ENCODE measurements at places on chromosomes 7 and 10.

DNA sequence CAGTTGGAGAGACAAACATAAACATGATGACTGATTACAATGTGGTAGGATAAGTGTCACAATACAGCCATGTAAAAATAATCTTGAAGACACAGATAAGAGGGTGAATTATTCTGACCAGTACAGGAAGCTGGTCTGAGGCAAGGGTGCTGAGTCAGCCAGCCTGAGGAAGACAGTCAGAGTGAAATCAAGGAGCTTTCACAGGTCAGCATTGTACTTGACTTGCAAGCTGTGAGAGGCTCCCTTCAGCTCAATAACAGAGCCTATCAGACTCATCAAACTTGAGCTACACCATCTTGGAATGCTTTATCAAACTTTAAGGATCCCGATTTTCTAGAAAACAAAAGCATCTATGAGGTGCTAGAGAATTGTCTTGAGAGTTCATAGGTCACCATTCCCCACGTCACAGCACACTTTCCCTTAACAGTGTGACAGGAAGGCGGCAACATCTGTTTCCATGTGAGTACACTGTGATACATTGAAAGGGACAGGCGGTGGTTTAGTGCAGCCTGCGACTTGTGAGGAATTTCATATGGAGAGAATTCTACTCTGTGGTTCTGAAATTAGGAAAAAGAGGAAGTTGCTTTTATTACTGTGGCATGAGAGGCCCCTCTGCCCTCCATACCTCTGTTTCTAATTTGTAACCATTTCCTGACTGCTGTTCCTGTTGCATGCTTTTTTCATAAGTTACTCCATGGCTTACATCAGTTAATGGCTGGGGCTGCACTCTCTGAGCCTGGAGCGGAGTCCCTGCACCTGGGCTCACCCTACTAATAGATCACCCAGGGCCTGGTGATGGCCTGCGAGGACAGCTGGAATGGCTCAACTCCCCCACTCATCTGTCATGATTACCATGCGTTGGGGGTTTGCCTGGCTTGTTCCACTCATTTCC, 417.1 kb downstream of the SUGCT start:
- H3K27ac ChIP-seq = no peak overlapping the region
- H3K36me3 ChIP-seq = no peaks in the 10 kb centered on the region
- H3K4me1 ChIP-seq = no peaks in the 10 kb centered on the region
- no peaks in the 10 kb centered on the region for H3K27me3 ChIP-seq
- no peak overlapping the region for H3K4me3 ChIP-seq

DNA sequence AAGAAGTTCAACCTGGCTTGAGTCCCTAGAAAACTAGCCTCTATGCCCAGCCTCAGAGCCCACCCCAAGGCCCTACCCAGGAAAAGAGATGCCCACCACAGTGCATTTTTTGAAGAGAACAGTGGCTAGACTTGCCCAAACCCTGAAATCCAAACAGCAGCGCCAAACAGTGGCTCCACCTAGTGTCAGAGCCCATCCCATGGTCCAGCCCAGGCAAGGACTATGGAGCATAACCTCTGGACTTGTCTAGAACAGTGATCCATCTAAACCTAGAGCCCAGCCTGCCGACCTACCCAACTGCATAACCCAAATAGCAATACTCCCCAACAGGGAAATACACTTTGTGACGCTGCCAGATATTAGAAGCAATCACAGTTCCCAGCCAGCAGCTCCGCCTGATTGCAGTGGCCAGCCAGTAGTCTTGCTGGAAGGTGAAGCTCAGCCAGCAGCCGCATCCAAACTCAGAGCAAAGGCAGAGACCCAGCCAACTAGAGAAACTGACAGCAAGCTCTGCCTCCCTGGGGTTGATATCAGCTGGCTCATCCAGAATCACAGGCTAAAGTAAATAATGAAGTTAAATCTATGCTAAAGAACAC, 44.5 kb downstream of the HBP1 start:
- H3K27ac ChIP-seq = no peak overlapping the region
- H3K27me3 ChIP-seq = peaks cover 5% of the 10 kb centered on the region
- DNase-seq = no peak
- peaks cover 42% of the 10 kb centered on the region for H3K36me3 ChIP-seq

DNA sequence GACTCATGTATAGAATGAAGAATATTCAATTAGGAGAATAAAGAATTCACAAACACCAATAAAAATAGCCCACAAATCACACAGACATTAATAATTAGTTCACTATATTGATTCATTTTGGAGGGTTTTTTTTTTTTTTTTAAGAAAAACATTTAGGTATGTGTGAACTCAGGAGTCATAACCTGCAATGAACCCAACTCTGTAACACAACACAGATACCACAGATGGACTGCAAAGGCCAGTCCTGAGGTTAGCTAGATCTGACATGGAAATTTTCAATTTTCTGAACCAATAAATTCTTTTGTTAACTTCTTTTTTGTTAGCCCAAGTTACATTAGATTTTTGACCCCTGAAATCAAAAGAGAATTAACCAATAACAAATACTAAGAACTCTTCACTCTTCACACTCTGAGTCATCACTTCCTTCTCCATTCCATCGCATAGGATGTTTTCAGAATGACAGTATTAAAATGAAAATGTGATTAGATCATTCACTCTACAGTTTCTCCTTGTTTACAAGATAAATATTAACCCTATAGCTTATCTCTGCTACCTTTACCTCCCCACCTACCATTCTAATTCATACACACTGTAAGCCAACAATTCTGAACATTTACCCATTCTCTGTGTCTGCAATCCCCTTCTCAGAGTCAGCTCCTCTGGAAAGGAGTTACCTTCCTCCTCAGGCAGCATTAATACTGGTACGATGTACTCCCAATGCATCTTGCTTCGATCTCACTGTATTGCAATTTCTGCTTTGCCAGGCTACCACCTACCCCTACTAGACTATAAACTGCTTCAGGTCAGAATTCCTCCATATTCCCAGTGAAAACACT, 141.5 kb downstream of the LRRN3 start:
- no peak overlapping the region for H3K27ac ChIP-seq
- no peaks in the 10 kb centered on the region for H3K27me3 ChIP-seq
- H3K4me3 ChIP-seq = no peak overlapping the region
- peaks cover 7% of the 10 kb centered on the region for H3K36me3 ChIP-seq

GRCh38 chr7:94442639-94443038, 47.9 kb downstream of the COL1A2 start:
- H3K27me3 ChIP-seq = peaks cover 3% of the 10 kb centered on the region
- no peak overlapping the region for H3K27ac ChIP-seq
- no peak for DNase-seq

GRCh38 chr10:130623680-130624267, 487.6 kb downstream of the GLRX3 start:
- H3K27me3 ChIP-seq = peaks cover 3% of the 10 kb centered on the region
- H3K27ac ChIP-seq = no peak overlapping the region
- H3K4me1 ChIP-seq = no peaks in the 10 kb centered on the region
- no peak for DNase-seq

GRCh38 chr10:117534321-117535297, 7.9 kb upstream of the EMX2 start:
- no peak overlapping the region for H3K27ac ChIP-seq
- no peaks in the 10 kb centered on the region for H3K4me1 ChIP-seq
- no peak for DNase-seq
- H3K4me3 ChIP-seq = no peak overlapping the region
- peaks cover 3% of the 10 kb centered on the region for H3K36me3 ChIP-seq

DNA sequence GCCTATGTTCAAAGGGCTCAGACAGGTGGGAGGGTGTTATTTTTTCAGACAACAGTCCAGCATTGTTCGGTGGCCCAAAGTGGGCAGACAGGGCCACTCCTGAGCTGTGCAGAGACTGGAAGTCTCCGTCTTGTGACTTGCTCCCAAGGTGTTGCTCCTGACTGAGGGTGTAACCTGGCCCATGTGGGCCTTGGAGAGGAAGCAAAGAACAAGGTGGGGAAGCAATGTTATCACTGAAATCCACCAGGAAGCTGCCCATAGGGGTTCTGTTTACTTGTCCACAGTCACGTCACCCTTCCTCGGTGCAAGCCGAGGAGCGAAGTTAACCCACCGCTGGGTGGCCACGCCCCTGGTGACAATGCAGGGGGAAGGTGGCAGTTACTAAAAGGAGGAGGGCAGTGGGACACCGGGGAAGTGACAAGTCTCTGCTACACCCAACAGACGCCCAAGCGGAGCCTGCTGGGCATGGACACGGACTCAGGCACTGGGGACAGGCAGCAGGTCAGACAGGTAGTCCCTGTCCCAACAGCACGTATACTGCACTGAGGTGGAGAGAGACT, 311.6 kb upstream of the MKI67 start:
- H3K27ac ChIP-seq = no peak overlapping the region
- H3K27me3 ChIP-seq = peaks cover 27% of the 10 kb centered on the region

- no peak overlapping the region for H3K4me3 ChIP-seq
- no peaks in the 10 kb centered on the region for H3K27me3 ChIP-seq
- DNase-seq = no peak
- peaks cover 3% of the 10 kb centered on the region for H3K36me3 ChIP-seq
Measured at GRCh38 chr10:31580646-31581045, 261.6 kb downstream of the ZEB1 start.

DNA sequence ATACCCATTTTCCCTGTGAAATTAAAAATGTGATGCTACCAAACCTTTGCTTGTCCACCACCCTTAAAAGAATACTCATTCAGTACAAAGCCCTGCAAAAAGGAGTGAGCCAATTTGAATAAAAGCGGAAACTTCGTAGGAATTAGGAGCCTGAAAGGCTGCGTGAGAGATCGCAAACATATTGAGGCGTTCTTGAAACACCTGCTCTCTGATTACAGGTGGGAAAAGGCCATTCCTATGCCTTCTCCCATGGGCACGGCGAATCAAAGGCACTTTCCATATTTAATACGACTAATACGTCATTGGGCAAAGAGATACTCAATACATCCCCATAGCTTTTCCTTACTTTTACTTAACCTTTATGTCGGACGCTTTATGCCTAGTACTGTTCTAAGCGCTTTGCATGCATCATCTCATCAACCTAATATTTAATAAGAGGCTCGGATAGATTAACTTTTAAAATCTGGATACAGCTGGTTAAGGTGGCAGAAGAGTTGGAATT, 30.9 kb upstream of the KMT2E start:
- no peak for DNase-seq
- peaks cover 47% of the 10 kb centered on the region for H3K4me1 ChIP-seq
- peak overlapping the region; percentile 98 for H3K27ac ChIP-seq
- peak overlapping the region; percentile 100 for H3K4me3 ChIP-seq
- H3K36me3 ChIP-seq = no peaks in the 10 kb centered on the region

GRCh38 chr7:155872678-155873369, 60.6 kb upstream of the SHH start:
- H3K27me3 ChIP-seq = peaks cover 3% of the 10 kb centered on the region
- DNase-seq = no peak
- H3K4me1 ChIP-seq = no peaks in the 10 kb centered on the region
- no peaks in the 10 kb centered on the region for H3K36me3 ChIP-seq
- no peak overlapping the region for H3K27ac ChIP-seq
- no peak overlapping the region for H3K4me3 ChIP-seq

DNA sequence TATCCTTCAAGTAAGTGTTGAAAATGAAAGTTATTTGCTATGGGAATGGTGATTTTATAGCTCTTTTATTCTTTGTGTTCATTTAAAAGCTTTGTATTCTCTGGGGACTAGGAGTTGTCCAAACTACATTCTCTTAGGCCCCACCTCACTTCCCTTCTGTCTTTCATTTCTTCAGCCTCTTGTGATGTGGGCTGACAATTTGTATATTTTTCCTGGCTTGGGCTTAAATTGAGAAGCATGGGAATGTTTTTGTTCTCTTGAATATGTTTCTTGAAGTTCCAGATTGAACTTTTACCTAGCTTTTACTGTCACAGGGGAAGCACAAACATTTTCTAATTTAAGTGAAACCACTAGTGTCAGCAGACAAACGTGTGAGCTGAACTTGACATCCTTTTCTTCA, 27.9 kb downstream of the BBS9 start:
- peaks cover 11% of the 10 kb centered on the region for H3K36me3 ChIP-seq
- no peaks in the 10 kb centered on the region for H3K27me3 ChIP-seq
- H3K27ac ChIP-seq = no peak overlapping the region
- no peak for DNase-seq
- no peaks in the 10 kb centered on the region for H3K4me1 ChIP-seq
